Posterior vena cava (tissue), 2 donors: ENCODE measurements at places on chromosomes 7 and 10.

GRCh38 chr10:52779541-52780390 lies 7.2 kb upstream of the MBL2 start:
- DNase-seq = peak; percentile 85

- no peak for DNase-seq
These were observed 12.7 kb downstream of the IKZF1 start for GRCh38 chr7:50317221-50317678.

DNA sequence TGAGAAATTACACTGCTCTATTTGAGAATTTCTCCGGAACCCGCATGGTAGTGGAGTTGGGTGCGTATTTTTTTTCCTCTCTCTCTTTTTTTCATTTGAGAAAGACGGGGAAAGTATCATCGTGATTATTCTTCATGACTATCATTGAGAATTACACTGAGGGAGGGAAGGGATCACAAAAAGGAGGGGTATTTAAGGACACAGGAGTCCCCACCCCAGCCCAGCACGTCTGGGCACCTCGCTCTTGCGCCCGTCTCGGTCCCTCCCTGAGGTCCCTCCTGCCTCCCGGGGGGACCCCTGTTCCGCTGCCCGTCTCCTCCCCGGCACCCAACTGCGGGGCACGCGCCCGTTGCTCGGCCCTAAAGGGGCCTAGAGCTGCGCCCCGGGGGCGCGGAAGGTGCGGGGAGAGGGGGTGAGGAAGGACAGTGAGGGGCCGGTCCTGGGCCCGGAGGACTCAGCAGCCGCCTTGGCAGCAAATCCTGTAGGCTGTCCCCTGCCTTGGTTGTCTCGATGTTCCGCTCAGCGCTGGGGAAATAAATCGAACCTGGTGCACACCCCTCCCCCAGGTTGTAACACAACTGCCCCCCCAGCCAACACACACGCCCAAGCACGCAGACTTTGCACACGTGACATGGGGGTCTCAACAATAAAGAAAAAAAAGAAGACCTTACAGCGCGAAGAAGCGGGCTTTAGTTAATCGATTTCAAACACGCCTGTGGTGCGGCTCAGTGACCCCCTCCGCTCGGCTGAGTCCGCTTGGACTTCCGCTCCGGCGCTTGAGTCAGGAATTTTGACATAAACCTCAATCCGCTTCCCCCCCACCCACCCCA lies 18.6 kb upstream of the GATA3 start:
- DNase-seq = peak; percentile 67

DNA sequence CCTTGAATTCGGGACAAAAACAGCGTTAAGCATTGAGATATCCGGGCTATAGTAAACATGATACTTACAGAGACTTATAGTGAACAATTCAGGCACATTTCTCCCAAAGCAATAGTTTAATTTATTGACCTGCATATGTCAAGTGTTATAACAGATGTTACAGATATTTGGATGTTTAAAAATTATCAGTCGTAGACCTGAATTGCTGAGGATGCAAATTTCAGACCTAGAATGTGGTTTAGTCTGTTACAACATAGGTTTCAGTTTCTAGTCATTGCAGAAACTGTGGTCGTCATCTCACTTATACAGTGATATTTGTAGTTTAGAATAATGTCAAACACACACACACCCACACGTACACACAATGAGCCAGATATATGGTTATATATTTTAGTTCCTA lies 85.2 kb downstream of the VTI1A start:
- no peak for DNase-seq

DNA sequence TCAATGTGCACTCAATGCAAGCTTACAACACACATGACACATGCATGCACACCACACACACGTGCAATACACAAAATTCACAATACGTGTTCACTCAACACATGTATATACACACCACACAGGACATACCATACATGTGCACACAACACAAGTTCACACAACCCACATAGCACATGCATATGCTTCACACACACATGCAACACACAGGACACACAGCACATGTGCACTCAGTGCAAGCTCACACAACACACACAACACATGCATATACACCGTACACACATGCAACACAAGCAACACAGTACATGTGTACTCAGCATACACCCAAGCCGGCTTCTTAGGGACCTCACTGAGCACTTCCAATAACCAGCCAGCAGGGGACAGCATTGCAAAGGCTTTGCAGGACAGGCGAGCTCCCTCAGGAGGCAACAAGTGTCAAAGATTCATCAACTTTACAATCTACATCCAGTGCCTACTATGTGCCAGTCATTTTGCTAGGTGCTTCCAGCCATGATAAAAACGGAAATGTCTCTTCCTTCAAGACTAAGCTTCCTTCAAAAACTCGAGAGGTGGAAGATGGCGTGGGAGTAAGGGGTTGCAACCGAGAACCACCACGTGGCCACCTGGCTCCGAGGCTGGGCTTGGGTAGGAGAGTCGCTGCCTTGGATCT lies 61.1 kb downstream of the JCAD start:
- DNase-seq = peak; percentile 88

GRCh38 chr7:6323967-6324701 lies 51.7 kb upstream of the CYTH3 start:
- no peak for DNase-seq

- no peak for DNase-seq
These were observed 39.8 kb downstream of the ASB4 start for GRCh38 chr7:95525503-95525902.

DNA sequence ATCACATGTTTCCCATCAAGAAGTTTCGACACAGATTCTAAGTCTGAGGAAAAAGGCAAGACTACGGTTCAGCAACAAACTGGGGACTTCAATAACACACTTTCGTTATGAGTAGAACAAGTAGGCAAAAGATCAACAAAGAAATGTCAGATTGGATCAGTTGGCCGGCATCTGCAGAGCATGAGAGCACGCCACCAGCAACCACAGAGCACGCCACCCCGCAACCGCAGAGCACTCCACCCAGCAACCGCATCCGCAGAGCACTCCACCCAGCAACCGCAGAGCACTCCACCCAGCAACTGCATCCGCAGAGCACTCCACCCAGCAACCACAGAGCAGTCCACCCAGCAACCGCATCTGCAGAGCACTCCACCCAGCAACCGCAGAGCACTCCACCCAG lies 89.7 kb upstream of the FAM20C start:
- DNase-seq = no peak

DNA sequence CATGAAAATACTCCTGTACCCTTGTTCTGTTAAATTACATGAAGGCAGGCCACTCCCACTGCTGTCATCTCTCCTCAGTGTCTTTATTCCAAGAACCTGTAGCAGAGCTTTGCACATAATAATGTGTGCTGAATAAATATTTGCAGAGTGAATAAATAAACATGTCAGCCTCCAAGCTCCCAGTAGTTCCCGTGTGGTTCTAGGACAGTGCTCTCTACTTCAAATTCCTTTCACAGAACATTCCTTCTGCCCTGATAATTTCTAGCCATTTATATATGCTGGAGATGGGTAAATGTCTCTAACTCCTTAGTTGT lies 20.3 kb upstream of the HYAL4 start:
- DNase-seq = no peak

- no peak for DNase-seq
These were observed 57.7 kb downstream of the NCAPG2 start for GRCh38 chr7:158646766-158647474.

GRCh38 chr10:107264742-107265141 lies 100.2 kb upstream of the SORCS1 start:
- DNase-seq = no peak

DNA sequence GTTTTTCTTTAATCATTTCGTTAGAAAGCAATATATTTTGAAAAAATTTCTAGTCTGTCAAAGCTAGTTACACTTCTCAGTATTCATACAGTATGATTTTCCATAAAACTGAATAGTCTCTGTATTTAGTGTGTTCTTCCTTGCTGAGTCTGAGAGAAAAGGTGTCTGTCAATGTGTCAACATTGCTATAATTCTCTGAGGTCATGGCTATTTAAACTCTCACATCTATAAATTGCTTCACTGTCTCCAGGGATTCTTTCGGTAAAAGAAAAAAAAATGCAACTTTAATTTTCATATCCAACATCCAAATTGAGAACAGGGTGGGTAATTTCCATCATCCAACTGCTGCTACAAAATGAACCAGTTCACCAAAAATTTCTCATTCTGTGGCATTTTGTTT lies 319.7 kb upstream of the GHITM start:
- no peak for DNase-seq

GRCh38 chr7:798921-799470 lies 33.3 kb upstream of the SUN1 start:
- peak; percentile 36 for DNase-seq

DNA sequence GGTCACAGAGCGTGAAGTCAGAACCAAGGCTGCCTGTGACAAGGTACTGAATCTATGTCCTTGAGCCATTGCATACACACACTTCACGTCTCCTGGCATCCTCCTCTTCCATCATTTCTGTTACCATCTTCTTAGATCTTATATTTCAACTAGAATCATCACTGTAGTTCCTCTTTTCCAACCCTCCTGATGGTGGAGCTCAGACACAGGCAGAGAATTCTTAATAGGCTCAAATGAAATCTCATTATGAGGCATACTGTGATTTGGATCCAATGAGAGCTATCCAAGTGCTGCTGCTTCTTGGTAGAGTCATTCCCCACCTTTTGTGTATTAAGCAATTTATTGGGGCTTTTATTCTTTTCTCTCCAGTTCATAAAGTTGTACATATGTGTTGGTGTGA lies 113.2 kb downstream of the CALCR start:
- no peak for DNase-seq

DNA sequence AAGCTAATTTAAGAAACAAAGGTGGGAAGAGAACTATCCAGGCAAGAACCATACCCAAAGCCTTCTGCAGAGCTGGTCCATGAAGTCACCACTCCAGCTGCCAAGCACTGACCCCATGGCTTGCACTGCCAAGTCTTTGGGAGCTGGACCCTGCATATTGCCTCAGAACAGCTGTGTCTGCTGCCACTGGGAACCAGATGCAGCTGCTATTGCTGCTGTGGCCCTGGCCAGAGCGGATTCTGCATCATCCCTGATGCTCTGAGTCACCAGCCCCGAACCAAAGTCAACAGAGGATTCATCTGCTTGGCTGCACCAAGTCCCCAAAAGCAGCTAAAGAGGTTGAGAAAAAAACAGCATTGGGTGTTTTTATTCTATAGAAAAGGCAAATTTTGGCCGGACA lies 39.2 kb upstream of the GSAP start:
- peak; percentile 84 for DNase-seq

- DNase-seq = no peak
These were observed 98.3 kb upstream of the TCF7L2 start for GRCh38 chr10:112851588-112852211.

DNA sequence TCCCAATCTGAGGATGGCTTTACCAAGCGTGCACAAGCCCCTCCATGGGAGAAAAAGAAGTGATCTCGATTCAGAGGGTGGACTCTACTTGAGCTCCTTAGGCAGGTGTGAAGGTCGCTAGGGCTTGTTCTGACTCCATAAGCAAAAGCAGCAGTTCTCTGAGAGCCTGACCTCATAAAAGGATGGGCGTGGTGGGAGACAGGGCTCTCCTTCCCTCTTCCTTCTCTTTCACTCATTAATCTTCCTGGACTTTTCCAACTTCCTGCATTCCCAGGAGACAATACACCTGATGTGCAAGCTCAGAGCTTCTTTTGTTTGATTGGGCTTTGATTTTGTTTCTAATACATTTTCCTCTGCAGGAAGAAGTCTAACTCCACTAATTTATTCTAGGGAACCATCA lies 22.3 kb upstream of the TMEM72 start:
- no peak for DNase-seq

GRCh38 chr10:52768001-52768532 lies 4.5 kb downstream of the MBL2 start:
- no peak for DNase-seq

DNA sequence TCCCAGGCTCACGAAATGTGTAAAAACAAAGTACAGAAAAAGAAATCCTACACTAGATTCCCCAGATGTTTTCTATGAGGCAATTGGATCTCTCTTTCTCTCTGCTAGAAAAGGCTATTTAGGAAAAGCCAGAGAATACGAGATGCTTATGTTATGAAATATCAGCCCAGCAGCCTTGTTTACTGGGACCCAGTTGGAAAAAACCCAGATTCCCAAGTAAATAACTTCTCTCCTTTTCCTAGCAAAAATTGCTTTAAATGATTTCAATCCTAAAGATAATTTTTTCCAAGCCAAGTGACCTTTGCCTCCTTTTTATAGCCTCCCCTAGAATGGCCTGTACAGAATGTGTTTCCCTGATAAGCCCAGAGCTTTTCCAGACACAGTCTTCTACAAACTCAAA lies 199.3 kb downstream of the PLXNA4 start:
- DNase-seq = no peak

DNA sequence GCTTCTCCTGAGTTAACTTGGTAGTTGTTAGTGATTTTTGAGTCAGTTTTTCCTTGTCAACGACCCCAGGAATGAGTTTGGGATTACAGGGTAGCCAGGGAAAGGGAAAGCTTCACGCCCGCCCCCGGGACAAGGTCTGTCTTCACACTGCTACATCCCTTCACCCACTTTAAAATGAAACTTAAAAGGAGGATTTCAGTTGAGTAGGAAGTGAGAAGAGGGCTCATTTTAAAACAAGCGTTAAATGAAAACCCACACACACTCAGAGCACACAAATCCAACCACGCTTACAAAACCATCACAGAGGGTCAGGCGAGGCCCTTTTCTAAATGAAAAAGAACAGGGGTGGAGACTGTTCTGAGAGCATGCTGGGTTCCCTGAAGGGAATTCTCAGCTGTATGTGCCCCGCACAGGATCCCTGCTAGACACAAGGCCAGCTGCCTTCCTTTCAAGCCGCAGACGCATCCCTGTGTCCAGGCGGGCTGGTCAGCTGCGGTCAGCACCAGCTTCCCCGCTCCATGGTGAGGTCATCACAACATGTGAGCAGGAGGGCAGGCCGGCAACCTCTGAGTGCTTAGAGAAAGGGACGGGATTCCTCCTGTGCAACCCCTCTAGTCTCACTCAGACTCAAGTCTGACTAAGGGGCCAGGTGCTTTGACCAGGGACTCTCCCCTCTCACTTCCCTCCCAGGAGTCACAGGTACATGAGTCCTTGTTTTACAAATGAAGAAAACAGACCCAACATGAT lies 111.8 kb downstream of the EGFR start:
- DNase-seq = no peak

DNA sequence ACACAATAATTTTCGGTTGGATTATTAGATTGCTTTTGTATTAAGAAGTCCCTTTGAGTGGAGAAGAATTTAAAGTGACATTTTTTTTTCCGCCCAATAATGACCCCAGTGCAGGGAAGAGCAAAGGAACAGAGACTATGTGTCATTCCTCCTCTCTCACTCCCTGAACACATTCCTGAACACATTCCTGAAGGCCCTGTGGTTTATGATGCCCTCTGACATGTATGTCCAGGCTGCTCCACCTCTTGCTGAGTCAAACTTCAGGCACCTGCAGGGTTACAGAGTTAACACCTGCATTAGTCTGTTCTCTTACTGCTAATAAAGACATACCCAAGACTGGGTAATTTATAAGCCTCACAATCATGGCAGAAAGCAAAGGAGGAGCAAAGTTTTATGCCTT lies 704.0 kb upstream of the LRRN3 start:
- DNase-seq = no peak

GRCh38 chr10:72276013-72276387 lies 2.3 kb downstream of the DDIT4 start:
- DNase-seq = no peak
